ENCODE measurements at places on chromosomes 5 and 9. TPM values are rescaled to one million over a fixed set of nuclear protein-coding genes. Genes with fewer than 3 reads are reported as not detected.

- peak; percentile 45 for DNase-seq
These were observed 59.9 kb downstream of the ZFAND5 start for GRCh38 chr9:72305102-72305546.

DNA sequence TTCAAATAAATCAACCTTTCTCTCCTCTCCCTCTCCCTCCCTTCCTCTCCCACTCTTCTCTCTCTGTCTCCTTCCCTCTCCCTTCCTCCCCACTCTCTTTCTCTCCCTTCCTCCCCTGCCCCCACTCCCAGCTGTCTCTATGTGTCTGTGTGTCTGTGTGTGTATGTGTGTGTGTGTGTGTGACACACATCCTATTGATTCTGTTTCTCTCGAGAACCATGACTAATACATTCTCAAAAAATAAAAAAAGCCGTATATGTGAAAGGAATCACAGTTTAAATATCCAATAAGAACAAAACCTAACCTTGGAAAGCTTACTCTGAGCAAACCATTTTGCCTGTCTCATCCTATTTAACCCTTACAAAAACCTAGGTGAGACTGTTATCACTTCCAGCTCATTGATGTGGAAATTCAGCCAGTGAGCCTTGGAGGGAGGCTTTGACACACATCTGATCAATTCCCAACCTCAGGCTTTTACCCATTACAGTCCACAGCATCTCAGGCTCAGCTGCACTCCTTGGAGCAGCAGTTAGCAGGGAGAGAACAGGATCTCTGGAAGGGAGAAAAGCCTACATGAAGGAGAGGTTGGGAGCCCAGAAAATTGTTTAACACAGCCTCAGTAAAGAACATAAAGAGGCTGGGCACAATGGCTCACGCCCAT lies 8.3 kb downstream of the HSD17B3 start:
- DNase-seq, result no peak

DNA sequence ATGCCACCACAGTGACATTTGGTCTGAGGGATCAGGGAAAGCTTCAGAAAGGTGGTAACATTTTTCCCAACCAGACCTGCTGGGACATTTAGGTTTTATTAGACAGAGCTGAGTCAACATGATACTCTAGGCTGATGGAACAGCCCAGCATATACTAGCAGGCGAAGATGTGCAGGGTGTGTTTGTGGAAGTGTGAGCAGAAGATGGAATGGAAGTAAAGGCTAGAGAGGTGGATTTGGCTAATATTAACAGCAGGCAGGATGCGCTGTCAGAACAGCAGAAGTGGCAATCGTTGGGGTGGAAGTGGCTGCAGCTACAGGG lies 340.6 kb downstream of the ASTN2 start:
- DNase-seq, result no peak

DNA sequence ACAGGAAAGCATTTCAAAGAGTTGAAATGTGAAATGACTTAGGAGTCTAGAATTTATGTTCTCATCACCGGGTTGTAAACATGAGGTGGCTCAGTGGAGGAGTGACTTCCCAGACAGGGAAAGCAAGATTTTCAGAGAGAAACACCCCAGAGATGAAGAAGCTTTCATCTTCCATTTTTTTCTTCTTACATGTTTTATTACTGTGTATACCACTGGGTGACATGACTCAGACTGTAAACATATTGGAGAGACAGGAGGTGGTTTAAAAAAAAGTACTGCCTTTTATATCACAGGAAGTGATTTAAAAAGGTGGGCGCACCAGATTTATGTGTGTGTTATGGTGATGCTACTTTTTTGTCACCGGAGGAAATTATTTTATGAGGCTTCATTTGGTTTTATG lies 209.1 kb upstream of the TUT7 start:
- no peak for DNase-seq

DNA sequence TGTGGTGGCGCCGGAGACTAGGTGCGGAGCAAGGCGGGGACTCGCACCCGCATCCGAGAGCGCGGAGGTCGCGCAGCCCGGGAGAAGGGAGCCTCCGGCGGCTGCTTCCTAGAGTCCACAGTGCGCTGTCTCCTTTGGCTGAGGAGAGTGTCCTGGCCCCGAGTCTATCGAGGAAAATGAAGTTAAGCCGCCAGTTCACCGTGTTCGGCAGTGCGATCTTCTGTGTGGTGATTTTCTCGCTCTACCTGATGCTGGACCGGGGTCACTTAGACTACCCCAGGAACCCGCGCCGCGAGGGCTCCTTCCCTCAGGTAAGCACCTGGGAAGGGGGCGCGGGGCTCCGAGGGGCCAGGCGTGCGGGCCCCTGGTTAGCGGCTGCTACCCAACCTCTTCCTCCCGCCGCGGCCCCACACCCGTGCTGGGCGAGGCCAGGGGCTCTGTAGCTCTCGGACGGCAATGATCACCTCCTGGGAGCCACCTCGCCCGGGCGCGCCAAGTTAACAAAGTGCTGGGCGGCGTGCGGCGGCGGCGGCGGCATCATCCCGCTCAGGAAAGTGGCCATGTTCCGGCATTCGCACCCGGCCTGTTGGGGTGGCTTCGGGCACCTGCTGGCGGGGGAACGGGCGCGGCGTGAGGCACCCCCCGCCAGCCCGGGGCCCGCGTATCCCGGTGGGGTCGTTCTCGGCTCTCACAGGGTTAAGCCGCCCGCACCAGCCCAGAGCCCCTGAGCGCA lies 681 bp downstream of the MAN2A1 start:
- peak; percentile 38 for DNase-seq

DNA sequence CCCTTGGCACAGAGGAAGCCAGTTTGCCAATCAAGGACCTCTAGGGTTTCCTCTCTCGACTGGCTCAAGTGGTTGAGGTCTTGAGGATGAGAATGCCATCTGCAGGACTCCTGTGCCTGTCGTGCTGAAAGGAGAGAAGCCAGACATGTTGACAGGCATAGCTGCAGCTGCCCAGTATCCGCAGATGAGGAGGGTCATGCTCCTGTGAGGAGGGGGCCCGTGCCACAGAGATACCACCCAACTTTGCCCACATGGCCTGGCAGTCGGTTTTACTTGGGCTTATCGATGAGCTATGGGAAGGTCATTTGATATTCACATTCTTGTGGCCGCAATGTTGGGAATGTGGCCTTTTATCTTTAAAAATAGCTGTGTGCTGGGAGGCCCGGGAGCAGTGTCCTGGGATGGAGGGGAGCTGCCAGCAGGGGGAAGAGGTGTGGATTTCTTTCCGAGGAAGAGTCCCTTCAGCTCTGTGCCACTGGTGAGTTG lies 17.4 kb downstream of the FRMPD1 start:
- no peak for DNase-seq

- DNase-seq, result no peak
These were observed 585.7 kb downstream of the LRRC70 start for GRCh38 chr5:63164339-63164738.

GRCh38 chr5:41196197-41196596 lies 17.1 kb downstream of the C6 start:
- DNase-seq, result no peak

- no peak for DNase-seq
These were observed 56.9 kb upstream of the SHB start for GRCh38 chr9:38125889-38126288.

GRCh38 chr9:126470241-126470993 lies 143.3 kb upstream of the LMX1B start:
- no peak for DNase-seq

The PCDHGA6 gene
- polyA plus RNA-seq, result 7.2 TPM

DNA sequence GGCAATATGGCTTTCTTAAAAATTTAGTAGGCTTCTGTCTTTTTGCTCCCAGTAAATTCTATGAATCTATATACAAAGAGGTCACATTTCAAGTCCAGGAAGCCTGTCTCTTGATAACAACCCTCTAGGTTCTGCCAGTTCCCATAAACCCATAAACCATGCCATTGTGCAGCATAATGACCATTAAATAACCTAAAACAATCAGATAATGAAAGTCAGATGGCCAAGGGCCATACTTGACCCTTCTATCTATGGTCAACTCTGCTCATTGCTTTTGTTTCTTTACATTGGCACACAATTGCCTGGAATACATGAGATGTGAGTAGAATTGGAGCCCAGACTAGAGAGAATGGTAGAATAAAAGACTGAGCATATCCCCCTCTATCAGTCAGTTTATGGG lies 305.4 kb upstream of the KIF2A start:
- no peak for DNase-seq

DNA sequence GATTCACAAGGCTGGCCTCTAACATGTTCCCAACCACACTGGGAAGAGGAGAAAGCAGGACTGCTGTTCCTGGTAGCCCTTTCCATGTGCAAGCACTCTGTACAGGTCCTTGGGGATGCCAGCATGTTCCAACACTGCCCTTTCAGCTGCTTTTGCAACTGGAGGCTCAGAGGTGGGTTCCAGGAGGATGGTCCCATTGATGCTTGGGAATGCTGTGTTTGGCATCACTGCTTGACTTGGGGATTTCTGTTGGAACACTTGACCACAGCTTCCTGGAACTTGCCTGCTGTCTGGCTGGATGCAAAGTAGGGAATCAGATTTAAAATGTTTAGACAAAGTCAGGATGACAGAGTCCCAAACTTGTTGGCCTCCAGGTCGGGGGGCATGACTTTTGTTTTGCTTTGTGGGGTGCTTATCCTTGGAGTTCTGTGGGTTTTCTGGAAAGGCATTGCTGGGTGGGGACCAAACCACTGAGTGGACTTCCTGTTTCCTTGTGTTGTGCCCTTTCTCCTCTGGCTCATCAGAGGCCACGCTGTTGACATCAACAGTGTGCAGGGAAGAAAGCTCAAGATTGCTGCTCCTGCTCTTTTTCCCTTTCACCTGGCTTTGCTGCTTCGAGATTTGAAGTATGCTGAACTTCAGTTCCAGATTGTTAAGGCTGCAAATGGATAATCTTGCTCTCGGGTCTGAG lies 148.5 kb upstream of the RPS23 start:
- DNase-seq, result no peak

DNA sequence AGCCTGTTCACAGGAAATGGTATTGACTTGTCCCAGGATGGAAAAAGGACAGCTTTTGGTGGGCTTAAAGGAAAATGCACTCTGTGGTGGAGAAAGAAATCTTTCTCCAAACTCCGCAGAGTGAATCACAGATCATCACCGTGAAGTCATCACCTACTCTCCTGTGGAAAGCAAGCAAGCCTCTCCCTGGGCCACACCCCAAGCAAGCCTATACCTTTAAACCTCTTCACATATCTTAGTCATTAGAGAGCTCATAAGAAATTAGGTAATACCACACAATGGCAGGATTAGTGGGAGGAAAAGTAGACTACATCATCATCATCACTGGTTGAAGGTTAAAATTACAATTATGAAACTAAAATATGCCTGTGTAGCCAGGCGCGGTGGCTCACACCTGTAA lies 23.2 kb downstream of the TLE1 start:
- no peak for DNase-seq

The FAXDC2 gene
- polyA plus RNA-seq, result 47.9 TPM

DNA sequence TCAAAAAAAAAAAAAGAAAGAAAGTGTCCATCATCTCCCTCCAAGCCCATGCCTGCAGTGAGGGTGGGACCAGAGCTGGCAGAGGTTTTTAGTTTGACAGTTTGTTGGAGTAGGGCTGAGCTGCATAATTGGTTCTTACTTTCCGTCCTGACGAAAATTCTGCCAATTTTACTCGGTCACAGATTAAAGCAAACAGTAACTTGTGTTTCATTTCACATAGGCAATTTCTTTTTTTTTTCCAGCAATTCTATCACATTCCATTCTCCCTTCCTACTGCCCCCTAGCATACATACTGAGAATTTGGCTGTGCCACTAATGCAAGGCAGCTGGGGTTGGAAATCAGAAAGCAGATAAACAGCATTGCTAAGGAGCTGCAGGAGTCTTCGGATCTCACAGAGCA lies 132.4 kb downstream of the FRMD3 start:
- no peak for DNase-seq

The PALM2AKAP2 gene
- polyA plus RNA-seq, result 12.2 TPM

The C1QTNF2 gene
- 1.3 TPM for polyA plus RNA-seq

GRCh38 chr5:63233361-63233760 lies 654.7 kb downstream of the LRRC70 start:
- DNase-seq, result no peak

The C5orf34 gene
- polyA plus RNA-seq, result 5.9 TPM

The TMEFF1 gene
- 7.4 TPM for polyA plus RNA-seq

The TMEM174 gene
- 17.2 TPM for polyA plus RNA-seq

All from renal cortex interstitium (tissue), 15 donors.